HCT116 (cell line): ENCODE measurements at places on chromosomes 6 and 20.

DNA sequence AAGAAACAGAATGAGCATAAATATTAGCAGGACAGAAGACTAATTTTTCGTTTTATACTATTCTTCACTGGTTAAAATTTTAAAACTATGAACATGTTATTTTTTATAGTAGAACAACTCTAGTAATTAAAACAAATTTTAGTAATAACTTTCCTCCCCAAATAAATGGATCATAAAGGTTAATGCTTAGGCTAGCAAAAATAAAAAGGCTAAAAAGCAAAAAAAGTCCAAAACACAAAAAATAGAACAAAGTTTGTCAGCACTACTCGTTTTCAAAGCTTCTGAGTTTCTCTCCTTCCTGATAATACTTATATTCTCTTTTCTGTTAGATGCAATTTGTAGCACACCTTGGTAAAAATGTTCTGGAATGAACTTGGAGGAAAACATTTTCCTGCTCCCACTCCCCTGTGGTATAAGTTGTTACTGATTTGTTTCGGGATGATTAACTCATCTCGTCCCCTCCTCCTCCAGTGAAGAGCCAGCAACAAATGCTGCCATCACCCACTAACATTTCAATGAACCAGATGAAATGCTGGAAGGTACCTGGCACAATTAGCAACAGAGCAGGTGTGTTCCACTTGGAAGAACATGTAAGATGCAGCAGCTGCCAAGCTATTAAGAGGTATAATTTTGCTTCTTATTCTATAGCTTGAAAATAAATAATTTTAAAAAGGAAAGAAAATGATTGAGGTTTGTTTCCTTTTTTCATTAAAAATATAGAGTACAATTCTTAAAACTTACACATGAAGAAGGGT, 130.5 kb downstream of the MYB start:
- no peak for DNase-seq

DNA sequence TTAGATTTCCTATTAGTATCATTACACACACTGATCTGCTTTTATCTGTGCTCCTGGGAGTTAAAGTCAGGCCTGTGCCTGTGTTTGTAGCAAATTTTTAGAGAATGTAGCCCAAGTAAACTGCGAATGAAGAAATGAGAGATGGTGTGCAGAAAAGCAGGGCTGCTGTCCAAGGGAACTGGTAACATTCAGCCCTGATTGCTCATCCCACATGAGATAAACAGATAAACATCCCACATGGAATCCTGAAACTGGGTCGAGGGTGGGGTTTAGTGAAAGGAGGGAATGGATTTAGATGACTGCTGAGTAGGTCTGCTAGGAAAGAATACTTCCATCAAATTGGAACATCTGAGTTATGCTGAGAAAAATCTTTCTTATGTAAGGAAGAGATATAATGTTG, 69.1 kb downstream of the GRIK2 start:
- DNase-seq = no peak

DNA sequence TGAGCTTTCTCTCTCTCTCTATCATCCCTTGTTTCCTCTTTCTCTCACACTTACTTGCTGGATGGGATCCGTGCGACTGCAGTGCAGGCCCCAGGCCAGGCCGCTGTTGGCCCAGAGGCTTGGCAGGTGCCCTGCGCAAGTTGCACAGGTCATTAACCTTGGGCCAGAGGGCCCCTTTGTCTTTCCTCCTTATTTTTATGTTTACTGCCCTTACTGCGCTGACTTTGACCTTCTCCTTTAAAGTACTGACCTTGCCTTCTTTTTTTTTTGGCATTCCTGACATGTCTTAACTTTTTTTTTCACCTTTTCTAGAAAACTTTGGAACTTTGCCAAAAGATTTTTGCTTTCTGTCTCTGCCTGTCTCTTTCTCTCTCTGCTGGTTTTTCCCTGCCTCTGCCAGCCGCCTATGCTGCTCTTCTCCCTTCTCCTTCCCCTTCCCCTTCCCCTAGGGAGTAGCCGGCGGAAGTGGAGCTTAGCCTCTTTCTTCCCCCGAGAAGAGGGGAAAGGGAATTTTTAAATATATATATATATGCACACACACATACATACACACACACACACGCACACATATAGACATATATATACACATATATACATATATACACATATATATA, 59.6 kb upstream of the CDH4 start:
- DNase-seq = no peak

DNA sequence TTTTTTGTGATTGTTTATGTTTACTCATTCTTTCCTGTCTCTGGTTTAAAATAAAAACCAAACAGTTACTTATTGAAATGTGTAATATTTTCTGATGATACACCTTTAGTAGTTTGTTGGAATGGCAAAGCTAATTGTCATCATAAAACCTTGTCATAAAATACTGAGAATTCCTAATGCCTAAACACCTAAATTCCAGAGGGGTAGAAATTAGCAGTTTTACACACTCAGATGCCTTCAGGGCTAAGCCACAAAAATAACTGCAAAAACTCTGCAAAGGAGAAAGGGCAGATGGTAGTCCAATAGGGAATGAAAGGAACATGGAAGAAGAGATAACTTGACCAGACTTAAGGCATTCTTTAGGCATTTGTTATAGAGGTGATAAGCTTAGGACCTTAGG, 30.3 kb downstream of the FAM83B start:
- DNase-seq = no peak

- DNase-seq = no peak
Measured at GRCh38 chr20:64086801-64087200, 2.6 kb upstream of the LKAAEAR1 start.

GRCh38 chr6:18245642-18246041, 18.7 kb downstream of the DEK start:
- DNase-seq = no peak
